ENCODE measurements at places on chromosomes 13 and 19. TPM values are rescaled to one million over a fixed set of nuclear protein-coding genes. Genes with fewer than 3 reads are reported as not detected.
A peak's percentile ranks its signal among the peaks of the same experiment; 100 is the strongest.

DNA sequence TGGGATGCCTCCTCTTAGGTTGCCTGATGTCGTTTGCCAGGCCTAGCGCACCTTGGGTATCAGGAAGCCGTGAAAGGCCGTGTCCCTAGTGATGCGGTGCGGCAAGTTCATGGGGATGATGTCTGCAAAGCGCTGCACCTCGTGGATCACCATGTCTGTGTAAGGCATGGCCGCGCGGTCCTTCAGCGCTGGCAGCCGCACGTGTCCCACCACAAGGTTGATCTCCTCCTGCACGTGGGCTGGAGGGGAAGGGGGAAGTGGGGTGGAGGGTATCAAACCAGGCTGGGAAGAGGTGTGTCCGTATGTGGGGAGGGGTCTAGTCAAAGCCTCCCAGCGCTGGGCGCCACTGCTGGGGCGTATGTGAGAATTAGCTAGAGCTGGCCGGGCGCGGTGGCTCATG, 23.2 kb downstream of the EGLN2 start:
- no peaks in the 10 kb centered on the region for H3K36me3 ChIP-seq
- H3K4me3 ChIP-seq: no peak overlapping the region
- no peaks in the 10 kb centered on the region for H3K4me1 ChIP-seq
- H3K27ac ChIP-seq: no peak overlapping the region
- DNase-seq: no peak

DNA sequence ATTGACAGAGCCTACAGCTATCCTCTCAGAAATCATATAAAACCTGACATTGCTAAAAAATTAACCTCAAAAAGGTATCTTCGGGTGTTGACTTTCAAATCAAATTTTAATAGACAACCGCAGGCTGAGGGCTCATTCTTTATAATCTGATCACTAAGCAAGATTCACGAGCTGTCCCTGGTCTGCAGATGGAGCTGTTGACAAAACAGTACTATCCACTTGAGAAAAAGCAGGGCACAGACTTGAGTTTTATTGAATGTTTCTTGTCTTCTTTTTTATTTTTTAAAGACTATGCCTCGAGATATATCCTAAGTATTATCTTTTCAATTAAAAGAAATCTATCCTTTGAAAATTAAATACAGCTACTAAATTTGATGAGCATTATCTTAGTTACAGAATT, 540.5 kb downstream of the PCDH9 start:
- H3K4me3 ChIP-seq: no peak overlapping the region
- DNase-seq: no peak
- H3K36me3 ChIP-seq: no peaks in the 10 kb centered on the region
- no peak overlapping the region for H3K27ac ChIP-seq

GRCh38 chr13:35716186-35716585, 239.7 kb upstream of the MAB21L1 start:
- no peak overlapping the region for H3K4me3 ChIP-seq
- no peaks in the 10 kb centered on the region for H3K36me3 ChIP-seq
- H3K27me3 ChIP-seq: no peaks in the 10 kb centered on the region

- no peak within 1 kb of the TSS for H3K27ac ChIP-seq
- H3K36me3 ChIP-seq: no peaks in the 10 kb centered on the region
- no peaks in the 10 kb centered on the region for H3K4me1 ChIP-seq
Measured at GRCh38 chr19:35328851-35329285, at the start of gene CD22. TSS of gene CD22 (plus strand) at chr19:35329187. CDS start at chr19:35332041, 2,854 bp downstream.

- no peaks in the 10 kb centered on the region for H3K36me3 ChIP-seq
- no peaks in the 10 kb centered on the region for H3K4me1 ChIP-seq
- H3K27me3 ChIP-seq: no peaks in the 10 kb centered on the region
- H3K4me3 ChIP-seq: no peak overlapping the region
- H3K27ac ChIP-seq: no peak overlapping the region
Measured at GRCh38 chr19:29635963-29636362, 29.3 kb upstream of the PLEKHF1 start.

IFNL4 gene
- total RNA-seq: not detected

DNA sequence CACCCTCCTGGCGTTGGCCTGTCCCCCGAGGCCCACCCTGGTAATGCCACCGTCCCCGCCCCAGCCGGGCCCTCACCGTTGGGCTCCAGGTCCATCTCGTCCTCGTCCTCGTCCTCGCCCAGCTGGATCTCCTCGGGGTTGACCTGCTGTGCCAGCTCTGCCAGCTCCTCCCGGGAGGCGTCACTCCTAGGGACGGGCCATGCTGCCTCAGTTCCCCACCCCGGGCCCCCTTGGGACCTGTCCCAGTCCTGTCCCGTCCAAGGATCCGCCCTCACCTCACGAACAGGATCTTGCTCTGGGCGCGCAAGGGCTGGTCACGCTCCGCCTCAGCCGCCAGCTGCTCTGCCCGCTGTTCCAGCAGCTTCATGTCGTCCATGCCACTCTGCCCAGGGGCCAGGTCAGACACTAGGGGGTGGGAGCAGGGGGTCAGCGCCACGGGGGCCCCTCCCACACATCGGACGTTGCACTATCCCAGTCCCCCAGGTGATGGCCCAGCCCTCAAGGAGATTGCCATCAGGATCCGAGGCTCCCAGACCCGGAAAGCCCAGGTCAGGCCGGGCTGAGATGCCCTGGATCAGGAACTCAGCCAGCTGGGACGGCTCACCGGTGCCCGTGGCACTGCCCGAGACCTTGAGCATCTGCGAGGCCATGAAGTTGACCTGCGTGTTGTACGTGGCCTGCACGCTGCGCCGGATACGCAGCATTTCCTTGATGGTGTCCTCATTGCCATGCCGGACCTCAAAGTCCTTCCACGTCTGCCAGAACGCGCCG, 9.5 kb downstream of the XAB2 start:
- peak; percentile 89 for DNase-seq
- peak overlapping the region; percentile 12 for H3K4me3 ChIP-seq
- H3K27ac ChIP-seq: peak overlapping the region; percentile 94
- H3K27me3 ChIP-seq: no peaks in the 10 kb centered on the region

NTN5 gene
- total RNA-seq: 0.64 TPM

DNA sequence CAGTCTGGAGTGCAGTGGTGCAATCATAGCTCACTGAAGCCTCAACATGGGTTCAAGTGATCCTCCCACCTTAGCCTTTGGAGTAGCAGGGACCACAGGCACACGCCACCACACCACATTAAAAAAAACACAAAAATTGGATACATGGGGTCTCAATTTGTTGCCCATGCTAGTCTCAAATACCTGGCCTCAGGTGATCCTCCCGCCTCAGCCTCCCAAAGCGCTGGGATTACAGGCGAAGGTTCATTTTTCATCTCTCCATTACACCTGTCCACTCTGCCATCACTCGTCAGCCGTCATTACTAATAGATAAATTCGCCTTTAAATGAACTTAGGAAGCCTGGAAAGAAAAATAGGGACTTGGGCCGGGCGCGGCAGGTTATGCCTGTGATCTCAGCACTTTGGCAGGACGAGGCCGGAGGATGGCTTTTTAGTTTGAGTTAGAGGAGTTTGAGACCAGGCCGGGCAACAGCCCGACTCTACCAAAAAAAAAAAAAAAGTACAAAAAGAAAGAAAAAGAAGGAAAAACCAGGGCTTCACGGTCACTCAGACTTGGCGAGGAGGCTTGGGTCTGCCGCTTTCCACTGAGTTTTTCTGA, 685 bp upstream of the SUPT5H start:
- peaks cover 22% of the 10 kb centered on the region for H3K4me1 ChIP-seq
- H3K36me3 ChIP-seq: no peaks in the 10 kb centered on the region
- H3K27me3 ChIP-seq: no peaks in the 10 kb centered on the region
- H3K27ac ChIP-seq: peak overlapping the region; percentile 95
- DNase-seq: no peak

ZNF729 gene
- total RNA-seq: not detected

DNA sequence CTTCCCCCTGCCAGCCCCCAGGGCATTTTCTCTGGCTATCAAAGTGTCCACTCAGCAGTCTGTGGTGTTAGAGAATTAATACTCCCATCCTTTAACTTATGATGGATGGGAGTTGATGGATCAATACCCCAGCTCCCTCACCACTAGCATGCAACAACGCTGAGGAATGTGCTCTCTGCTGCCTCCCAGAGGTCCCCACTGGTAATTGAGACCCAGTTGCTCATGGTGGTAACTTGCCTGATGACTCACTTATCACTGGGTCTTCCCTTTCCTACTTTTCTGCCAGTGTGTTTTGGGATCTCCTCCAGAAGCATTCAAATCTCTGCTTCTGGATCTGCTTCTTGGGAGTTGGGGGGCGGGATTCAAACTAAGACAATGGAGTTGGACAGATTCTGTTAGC, 20.3 kb upstream of the CACNA1A start:
- no peaks in the 10 kb centered on the region for H3K36me3 ChIP-seq
- H3K4me1 ChIP-seq: no peaks in the 10 kb centered on the region
- no peak for DNase-seq
- H3K4me3 ChIP-seq: no peak overlapping the region
- no peak overlapping the region for H3K27ac ChIP-seq

DNA sequence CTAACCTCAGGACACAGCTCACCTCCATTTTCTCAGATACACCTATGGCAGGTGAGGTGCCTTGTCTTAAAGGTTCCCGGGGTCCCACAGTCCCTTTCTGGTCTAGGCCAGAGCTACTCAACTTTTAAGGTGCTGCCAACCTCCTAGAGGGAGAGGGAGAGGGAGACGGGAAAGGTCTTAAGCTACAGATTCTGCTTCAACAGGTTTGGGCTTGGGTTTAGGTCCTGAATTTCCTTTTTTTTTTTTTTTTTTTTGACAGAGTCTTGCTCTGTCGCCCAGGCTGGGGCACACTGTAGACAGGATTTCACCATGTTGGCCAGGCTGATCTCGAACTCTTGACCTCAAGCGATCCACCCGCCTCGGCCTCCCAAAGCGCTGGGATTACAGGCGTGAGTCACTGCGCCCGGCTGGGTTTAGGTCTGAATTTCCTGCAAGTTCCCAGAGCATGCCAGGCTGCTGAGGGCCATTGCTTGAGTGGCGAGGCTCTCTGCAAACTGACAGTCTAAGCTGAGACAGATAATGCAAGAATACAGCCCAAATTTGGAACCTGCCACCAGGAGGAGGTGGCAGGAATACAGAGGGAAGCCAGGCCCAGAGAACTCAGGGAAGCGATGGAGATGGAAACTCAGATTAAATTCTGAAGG, 7.8 kb upstream of the SYCN start:
- H3K4me1 ChIP-seq: no peaks in the 10 kb centered on the region
- DNase-seq: no peak
- H3K36me3 ChIP-seq: no peaks in the 10 kb centered on the region
- H3K27me3 ChIP-seq: no peaks in the 10 kb centered on the region
- no peak overlapping the region for H3K27ac ChIP-seq
- H3K4me3 ChIP-seq: no peak overlapping the region

DNA sequence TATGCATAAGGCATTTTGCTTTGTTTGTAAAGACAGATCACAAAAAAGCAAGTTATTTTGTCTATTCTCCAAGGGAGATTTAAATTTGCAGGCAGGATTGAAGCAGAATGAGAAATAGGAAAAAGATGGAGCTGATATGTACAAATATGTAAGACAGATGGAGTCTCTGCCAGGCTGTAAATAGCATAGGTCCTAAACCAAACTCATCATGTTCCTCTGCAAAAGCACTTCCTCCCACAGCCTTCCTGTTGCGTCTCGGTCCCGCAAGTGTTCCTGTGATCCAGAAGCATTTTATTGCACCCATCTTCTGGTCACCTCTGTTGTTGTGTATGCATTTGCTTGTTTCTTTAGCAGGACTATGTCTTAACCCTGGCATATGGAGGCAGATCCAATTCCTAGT, 95.7 kb upstream of the CLDN10 start:
- H3K4me3 ChIP-seq: no peak overlapping the region
- no peak overlapping the region for H3K27ac ChIP-seq
- no peaks in the 10 kb centered on the region for H3K4me1 ChIP-seq
- H3K27me3 ChIP-seq: no peaks in the 10 kb centered on the region

- H3K4me3 ChIP-seq: no peak overlapping the region
- DNase-seq: no peak
- H3K4me1 ChIP-seq: no peaks in the 10 kb centered on the region
- no peak overlapping the region for H3K27ac ChIP-seq
Measured at GRCh38 chr13:76292726-76293125, 593.5 kb downstream of the KCTD12 start.

- H3K36me3 ChIP-seq: peaks cover 27% of the 10 kb centered on the region
- no peak overlapping the region for H3K4me3 ChIP-seq
- H3K27me3 ChIP-seq: no peaks in the 10 kb centered on the region
- DNase-seq: no peak
Measured at GRCh38 chr19:57210381-57210780, 19.1 kb downstream of the ZNF264 start.

DNA sequence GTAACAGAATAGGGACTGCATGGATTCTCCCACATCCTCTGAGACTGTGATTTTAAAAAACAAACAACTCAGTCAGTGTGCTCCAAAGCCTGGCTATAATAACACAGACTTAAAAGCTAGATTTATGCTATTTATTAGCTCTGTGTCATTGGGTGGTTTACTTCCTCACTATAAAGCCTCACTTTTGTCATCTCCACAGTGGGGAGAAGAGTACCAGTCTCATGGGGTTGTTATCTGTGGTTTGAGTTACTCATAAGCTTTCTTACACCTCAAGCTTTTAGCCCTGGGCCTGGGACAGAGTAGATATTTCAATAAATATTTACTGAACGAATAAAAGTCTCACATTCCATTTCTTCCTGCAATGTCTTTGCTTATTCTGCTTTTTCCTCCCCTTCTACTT, 5.3 kb downstream of the RNASEH2B start:
- H3K27ac ChIP-seq: peak overlapping the region; percentile 1
- no peak overlapping the region for H3K4me3 ChIP-seq
- DNase-seq: no peak
- H3K4me1 ChIP-seq: peaks cover 9% of the 10 kb centered on the region

- H3K27me3 ChIP-seq: peaks cover 33% of the 10 kb centered on the region
- H3K36me3 ChIP-seq: no peaks in the 10 kb centered on the region
- no peak for DNase-seq
- no peaks in the 10 kb centered on the region for H3K4me1 ChIP-seq
Measured at GRCh38 chr13:53198017-53198416, 169.4 kb downstream of the OLFM4 start.

DNA sequence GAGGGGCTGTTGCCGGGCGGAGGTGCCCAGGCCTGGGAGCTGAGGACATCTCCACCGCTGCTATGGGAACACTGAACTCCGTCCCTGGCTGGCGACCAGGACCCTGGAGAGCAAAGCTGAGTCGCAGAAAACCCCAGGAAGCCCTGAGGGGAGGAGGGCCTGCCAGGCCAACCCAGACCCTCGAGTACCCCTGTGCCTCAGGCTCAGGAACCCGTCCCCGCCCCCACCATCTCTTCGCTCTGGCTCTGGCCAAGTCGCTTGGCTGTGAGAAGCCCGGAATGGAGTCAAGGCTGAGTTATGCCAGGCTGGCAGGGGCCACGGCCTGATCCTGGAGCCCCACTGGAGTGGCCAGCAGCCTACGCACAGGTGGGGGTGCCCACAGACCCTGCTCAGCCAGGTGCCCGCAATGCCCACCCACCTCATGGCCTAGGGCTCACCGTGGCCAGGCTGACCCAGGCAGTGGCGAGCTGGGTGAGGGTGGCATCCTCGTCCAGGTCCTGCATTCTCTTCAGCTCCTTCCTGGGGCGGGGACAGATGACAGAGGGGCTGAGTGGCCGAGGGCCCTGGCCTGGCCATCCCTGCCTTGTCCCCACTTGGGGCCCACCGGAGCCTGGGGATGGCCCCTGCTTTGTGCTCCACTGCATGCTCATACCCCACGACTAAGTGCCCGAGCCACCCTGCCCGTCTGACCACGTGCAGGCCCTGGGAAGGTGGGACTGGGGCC, 8.5 kb upstream of the CERS1 start:
- H3K27ac ChIP-seq: no peak overlapping the region
- no peak for DNase-seq
- H3K4me3 ChIP-seq: no peak overlapping the region
- H3K27me3 ChIP-seq: no peaks in the 10 kb centered on the region
- H3K36me3 ChIP-seq: no peaks in the 10 kb centered on the region
- no peaks in the 10 kb centered on the region for H3K4me1 ChIP-seq

Data from breast epithelium (tissue), 4 donors.